ENCODE measurements at places on chromosomes 1 and 21.

DNA sequence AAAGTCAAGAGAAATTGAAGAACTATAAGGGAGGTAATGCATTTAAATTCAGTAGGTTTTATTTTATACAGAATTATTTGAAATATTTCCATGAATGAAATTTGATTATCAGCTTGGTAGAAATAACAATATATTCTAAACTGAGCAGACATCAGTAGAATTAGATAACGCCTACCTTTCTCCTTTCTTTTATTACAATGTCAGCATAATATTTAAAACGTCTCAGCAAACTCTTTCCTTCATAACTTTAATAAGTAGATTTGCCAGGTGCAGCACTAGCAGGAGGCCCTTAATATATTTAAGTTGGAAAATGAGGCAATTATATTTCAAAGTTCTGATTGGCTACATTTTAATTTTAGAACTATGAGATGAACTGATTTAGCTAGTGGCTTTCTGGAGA lies 298.8 kb downstream of the BRINP3 start:
- no peak for DNase-seq

- no peak for DNase-seq
These were observed 457 bp downstream of the SRM start for GRCh38 chr1:11059155-11059967.

GRCh38 chr1:162004441-162004950 lies 19.2 kb downstream of the OLFML2B start:
- no peak for DNase-seq

DNA sequence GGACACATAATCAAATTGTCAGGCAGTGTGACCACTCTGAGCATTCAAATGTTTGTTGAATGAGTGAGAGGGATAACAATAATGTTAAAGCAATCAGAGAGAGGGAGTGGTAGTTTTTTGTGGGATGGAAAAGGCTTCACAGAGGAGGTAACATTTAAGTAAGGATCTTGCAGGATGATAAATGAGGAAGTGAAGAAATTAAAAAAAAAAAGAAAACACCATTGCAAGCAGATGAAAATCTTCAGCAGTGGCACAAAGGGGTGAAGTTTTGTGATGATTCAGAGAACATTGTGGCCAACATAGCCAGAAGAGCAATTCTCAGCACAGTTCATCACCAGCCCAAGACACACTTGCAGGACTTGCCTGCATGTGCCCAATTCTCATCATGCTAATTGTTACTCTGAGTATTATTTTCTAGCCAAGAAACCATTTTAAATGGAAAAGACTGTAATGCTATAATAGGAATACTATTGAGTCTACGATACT lies 35.0 kb downstream of the OVGP1 start:
- DNase-seq, result no peak

DNA sequence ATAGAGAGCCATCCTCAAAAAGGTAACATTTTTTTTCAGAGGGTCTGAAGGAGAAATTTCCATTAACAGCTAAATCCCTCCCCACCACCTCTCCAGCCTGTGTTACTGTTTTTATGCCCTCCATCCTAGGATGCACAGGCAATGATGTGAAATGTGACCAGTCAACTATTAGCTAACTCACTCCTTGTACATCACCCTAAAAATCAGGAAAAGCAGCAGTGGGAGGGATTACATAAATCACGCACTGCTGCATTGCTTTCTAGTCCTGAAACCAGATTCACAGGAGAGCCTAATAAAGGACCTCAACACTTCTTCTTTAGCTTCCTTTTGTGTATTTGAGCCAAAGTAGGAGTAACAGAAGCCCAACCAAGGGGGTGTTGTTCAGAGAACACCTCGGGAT lies 66.3 kb downstream of the LMO4 start:
- DNase-seq, result no peak

DNA sequence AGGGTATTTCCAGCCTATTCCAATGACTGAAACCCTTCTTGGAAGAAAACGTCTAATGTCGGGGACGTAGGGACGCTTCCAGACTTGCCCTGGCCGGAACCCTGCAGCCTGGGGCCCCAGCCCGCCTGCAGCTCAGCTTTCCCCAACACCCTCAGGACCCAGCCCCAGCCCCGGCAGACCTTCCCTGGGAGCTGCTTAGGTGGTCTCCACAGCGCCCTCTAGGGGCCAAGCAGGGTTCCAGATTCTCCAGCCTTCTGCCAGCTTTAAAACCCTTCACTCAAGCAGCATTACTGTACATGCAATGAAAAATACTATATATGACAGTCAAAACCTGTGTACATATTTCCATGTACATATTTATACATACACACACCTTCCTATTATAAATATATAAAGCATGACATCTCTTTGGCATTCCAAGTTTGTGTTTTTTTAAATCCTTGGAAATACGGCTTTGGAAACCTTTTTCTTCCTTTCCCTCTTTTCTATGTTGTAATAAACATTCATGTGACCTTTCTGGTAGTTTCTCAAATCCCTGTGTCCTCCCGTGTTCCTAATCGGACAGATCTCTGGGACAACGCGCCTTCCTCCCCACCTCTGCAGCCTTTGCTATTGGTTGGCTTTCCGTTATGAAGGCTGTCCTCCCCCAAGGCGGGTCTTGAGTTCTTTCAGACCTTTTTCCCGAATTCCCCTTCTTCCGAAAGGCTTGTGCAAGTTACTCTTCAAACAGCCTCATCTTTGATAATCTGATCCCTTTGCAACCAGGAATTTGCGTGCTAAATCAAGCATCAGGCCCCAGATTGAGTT lies 60.3 kb downstream of the STUM start:
- DNase-seq, result peak; percentile 53

- no peak for DNase-seq
These were observed 88.4 kb downstream of the PROX1 start for GRCh38 chr1:214075999-214076707.

DNA sequence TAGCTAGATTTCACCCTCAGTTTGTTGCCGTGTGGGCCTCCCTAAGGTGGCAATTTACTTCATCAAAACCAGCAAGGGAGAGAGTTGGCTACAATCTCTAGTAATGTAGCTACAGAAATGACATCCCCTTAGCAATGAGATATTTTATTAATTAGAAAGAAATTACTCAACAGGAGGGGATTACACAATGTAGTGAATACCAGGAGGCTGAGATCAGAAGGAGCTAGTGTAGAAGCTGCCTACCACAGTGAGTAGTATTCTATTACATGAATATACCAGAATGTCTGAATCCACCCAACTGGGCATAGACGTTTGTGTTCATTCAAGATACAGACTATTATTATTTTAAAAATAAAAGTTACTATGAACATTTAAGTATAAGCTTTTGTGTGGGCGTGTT lies 868.2 kb upstream of the CXADR start:
- DNase-seq, result no peak

- peak; percentile 42 for DNase-seq
These were observed 4.9 kb upstream of the POFUT2 start for GRCh38 chr21:45292399-45293219.

- no peak for DNase-seq
These were observed 6.6 kb upstream of the ADORA3 start for GRCh38 chr1:111509997-111510375.

DNA sequence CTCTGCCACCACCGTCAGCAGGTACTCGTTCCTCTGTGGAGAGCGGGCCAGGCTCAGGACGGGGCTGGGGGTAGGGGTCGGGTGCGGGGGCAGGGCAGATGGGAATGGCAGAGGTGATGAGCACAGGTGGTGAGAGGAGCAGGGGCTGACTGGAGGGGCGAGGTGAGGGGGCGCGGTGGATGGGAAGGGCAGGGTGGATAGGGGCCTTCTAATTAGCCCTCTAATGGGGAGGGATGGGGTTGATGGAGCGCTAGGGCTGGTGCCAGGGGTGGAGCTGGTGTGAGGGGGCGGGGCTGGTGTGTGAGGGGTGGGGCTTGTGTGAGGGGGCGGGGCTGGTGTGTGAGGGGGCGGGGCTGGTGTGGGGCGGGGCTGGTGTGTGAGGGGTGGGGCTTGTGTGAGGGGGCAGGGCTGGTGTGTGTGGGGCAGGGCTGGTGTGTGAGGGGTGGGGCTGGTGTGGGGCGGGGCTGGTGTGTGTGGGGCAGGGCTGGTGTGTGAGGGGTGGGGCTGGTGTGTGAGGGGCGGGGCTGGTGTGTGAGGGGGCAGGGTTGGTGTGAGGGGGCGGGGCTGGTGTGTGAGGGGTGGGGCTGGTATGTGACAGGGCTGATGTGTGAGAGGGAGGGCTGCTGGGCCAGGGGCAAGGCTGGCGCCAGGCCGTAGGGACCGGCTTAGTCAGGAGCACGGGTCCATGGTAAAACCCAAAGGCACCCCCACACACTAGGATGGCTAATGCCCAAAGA lies 5.9 kb downstream of the KRTAP10-1 start:
- DNase-seq, result no peak

DNA sequence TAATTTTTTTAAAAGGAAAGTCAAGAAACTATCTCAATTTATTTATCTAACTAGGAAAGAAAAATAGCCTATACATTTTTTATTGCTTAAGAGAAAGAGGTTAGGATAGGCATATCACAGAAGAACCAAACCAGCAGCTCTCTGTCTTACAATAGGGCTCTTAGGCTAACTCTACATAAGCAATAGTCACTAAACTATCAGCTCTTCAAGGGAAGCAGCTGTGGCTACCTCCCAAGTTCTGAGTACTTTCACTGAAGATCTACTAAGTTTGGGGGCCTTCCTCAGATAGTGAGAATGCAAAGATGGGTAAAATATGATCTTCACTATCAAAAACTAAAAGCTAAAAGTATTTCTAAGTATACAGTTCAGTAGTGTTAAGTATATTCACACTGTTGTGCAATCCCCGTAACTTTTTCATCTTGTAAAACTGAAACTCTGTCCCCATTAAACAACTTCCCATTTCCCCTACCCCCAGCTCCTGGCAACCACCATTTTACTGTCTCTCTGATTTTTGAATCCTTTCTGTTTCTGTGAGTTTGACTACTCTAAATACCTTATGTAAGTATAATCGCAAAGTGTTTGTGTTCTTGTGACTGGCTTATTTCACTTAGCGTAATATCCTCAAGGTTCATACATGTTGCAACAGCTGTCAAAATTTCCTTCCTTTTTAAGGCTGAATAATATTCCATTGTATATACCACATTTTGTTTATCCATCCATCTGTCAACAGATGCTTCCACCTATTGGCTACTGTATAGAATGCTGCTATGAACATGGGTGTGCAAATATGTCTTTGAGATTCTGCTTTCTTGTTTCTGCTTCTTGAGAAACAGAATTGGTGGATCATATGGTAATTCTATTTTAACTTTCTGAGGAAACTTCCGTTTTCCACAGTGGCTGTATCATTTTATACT lies 73.3 kb downstream of the ACBD6 start:
- no peak for DNase-seq

GRCh38 chr21:33266050-33266788 lies at the start of gene IL10RB:
TSS of gene IL10RB (plus strand) at chr21:33266367. CDS start at chr21:33266466, 99 bp downstream.
- peak; percentile 71 for DNase-seq

DNA sequence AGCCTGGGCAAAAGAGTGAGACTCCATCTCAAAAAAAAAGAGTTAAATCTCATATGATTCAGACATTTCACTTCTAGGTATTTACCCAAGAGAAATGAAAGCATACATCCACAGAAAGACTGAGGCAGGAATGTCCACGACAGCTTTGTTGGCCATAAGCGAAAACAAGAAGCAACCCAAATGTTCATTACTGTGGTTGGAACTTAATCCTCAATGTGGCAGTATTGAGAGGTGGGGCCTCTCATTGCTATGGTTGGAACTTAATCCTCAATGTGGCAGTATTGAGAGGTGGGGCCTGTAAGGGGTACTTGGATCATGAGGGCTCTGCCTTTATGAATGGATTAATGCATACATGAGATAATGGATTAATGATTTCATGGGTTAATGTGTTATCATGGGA lies 15.2 kb downstream of the C21orf58 start:
- no peak for DNase-seq

DNA sequence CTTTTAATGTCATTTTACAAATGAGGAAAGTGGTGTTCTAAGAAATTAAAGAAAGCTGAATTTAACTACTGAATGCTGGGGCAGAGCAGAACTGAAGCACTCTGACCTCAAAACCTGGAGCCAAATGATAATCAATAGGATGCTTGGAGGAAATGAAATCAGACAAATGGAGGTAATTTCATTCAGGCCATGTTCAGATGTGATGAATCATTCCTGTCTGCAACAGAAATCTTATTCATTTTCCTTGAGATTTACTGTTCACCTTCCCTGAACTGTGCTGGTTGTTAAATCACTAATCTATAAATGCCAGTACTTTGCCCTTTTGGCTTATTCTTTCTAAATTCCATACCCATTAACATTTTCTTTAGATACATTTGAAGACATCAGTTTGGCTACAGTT lies 85.6 kb upstream of the SNX7 start:
- no peak for DNase-seq

- DNase-seq, result no peak
These were observed 62.4 kb downstream of the BACH1 start for GRCh38 chr21:29360799-29361765.

DNA sequence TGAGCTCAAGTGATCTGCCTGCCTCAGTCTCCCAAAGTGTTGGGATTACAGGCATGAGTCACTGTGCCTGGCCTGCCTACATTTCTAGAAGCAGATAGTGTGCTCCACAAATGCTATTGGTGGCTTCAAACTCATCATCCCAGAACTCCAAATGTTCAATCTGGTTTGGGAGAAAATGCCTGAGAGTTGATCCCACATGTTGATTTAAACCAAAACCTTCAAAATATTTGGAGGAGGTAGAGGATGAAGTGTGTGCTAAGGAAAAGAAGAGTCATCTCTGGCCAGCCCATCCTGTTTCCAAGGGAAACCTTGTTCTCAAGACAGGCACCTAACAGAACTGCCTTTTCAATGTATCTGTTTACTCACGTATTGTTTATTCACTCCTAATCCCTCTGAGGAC lies 55.4 kb upstream of the GRHL3 start:
- no peak for DNase-seq

DNA sequence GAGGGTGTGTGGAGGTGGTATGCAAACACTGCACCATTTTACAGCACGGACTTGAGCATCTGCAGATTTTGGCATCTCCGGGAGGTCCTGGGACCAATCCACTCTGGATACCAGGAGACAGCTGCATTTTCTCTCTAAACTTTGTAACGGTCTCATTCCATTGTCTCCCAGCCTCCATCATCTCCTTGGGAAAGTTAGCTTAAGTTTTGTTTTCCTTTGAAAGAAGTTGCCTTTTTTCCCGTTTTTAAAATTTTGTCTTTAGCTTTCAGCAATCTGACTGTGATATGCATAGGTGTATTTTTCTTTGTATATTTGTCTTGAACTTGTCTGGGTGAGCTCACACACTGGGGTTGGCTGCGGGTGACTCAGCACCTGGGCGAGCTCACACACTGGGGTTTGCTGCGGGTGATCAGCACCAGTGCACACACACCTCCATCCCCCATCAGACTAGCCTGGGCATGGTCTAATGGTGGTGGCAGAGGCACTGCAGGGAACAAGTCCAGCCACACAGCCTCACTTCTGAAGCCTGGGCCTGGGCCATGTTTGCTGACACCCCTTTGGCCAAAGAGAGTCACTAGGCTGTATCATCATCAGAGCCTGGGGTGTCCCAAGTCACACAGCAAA lies 32.1 kb upstream of the COL18A1 start:
- DNase-seq, result no peak

GRCh38 chr21:17775431-17776126 lies 43.6 kb downstream of the C21orf91 start:
- peak; percentile 39 for DNase-seq

GRCh38 chr1:205024679-205025078 lies 18.3 kb upstream of the CNTN2 start:
- no peak for DNase-seq

GRCh38 chr1:62438163-62438562 lies 1.3 kb downstream of the USP1 start:
- DNase-seq, result no peak
